ENCODE measurements at places on chromosomes 7 and 10.

- DNase-seq = no peak
These were observed 472 bp downstream of the PDAP1 start for GRCh38 chr7:99407872-99408378.

GRCh38 chr7:157276731-157277562, 59.9 kb upstream of the DNAJB6 start:
- DNase-seq = no peak

- DNase-seq = no peak
These were observed 17.7 kb upstream of the TTYH3 start for GRCh38 chr7:2613931-2614600.

- DNase-seq = no peak
These were observed 82.6 kb upstream of the AUTS2 start for GRCh38 chr7:69515495-69516212.

GRCh38 chr10:1957057-1957456, 219.7 kb upstream of the ADARB2 start:
- no peak for DNase-seq

- DNase-seq = no peak
These were observed 84.6 kb upstream of the MGMT start for GRCh38 chr10:129382401-129382800.

DNA sequence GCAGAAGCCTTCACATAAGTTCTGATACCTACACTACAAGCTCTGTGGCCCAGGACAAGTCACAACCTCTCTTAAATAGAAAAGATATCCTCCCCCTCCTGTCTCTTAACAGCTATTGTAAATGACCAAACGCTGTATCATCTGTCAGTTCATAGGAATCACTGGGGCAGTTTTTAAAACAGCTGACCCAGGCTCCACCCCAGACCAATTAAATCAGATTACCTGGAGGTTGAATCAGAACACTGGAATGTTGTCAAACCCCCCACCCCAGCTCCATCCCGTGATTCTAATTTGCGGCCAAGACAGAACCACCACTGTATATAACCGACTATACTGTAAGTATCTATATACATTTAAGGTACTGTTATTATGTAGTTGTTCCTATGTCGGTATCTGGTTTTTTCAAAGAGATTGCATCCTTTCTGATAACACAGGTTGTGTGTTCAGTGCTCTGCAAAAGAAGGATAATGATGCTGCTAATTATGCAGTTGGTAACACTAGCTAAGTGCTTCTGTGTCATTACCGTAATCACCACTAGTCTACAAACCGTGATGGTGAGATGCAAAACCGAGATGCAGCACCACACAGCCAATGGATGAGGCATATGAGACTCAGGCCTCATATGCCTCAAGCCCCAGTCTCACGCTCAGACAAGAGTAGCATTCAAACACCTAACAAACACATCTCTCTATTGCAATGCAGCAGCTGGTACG, 47.4 kb downstream of the TNS3 start:
- DNase-seq = no peak

DNA sequence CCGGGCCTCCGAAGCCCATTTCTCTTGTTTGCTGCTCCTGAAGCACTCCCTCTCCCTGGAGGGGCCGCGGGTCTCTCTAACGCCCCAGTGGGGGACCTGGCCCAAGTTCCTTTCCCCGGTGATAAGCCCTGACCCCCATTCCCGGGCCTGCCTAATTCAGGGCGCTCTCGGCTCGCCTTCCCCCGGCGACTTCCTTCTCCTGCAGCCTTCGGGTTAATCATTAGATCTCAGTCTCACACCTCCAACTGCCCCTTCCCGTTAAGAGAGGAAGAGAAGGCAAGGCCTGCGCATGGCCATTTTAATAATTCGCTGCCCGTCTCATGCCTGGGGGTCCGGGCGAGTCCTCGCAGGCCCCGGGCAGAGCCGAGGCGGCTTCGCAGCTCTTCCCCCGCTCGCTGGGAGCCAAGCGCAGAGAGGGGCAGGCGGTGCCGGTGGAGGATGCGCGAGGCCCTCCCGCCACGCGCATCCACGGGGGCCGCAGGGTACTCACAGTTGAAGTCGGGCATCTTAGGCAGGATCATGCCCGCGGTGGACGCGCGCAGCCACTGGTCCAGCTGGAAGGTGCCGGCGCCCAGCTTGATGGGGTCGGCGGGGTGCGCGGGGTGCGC, 1.2 kb downstream of the MNX1 start:
- DNase-seq = no peak

DNA sequence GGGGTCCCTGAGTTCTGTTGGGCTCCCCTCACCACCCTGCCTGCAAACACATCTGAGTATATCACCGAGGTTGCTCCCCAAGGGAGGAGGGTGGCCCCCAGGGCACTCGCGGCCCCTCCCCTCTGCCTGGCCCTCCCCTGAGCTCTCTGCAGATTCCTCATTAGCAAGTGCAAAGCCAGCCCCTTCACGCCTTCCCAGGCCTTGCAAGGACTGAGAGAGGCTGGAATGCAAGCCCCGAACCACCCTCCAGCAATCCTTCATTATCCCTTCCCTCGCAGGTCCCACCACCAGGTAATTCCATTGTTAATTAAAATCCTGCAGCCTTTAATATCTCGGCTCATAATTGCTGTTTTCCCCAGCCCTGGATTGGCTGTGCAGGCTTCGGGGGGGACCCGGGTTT, 35.3 kb upstream of the MYL10 start:
- no peak for DNase-seq

DNA sequence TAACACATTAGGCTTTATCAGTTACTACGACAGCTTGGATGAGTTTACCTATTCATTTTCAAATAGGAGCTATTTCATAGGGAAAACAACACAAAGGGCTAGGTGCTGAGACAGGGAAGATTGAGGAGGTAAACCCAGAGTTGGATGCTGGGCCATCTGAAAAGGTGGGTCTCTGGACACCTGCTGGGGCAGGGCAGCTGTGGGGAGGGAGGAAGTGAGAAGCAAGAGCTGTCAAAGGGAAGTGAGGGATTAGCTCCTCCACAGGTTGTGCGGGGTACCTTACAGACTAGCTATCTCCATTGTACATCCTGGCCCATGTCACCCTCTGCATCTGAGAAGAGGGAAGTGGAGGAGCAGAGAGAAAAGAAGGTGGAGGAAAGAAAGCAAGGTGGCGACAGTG, 48.9 kb downstream of the BLNK start:
- DNase-seq = no peak

- DNase-seq = no peak
These were observed 23.7 kb downstream of the CAV1 start for GRCh38 chr7:116548506-116548905.

GRCh38 chr7:5237286-5237685, 45.5 kb upstream of the SLC29A4 start:
- DNase-seq = no peak

DNA sequence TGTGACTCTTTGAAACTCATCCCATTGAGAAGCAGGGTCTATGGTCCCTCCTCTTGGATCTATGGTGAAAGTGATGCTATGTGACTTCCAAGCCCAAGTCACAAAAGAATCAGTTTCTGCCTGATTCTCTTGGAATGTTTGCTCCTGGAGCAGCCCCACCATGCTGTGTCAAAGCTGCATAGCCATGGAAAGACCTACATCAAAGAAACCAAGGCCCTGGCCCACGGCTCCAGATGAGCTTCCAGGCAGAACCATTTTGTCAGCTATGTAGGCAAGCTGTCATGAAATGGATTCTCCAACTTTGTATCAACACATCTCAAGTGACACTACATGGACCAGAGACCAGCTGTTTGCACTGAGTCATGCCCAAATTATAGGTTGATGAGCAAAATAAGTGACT, 77.0 kb downstream of the AASS start:
- DNase-seq = no peak

GRCh38 chr7:55140221-55140940, 121.6 kb downstream of the EGFR start:
- DNase-seq = no peak

- DNase-seq = no peak
These were observed 758.6 kb upstream of the IGFBP3 start for GRCh38 chr7:46679671-46680070.

- no peak for DNase-seq
These were observed 27.2 kb downstream of the TAS2R41 start for GRCh38 chr7:143504937-143505297.

DNA sequence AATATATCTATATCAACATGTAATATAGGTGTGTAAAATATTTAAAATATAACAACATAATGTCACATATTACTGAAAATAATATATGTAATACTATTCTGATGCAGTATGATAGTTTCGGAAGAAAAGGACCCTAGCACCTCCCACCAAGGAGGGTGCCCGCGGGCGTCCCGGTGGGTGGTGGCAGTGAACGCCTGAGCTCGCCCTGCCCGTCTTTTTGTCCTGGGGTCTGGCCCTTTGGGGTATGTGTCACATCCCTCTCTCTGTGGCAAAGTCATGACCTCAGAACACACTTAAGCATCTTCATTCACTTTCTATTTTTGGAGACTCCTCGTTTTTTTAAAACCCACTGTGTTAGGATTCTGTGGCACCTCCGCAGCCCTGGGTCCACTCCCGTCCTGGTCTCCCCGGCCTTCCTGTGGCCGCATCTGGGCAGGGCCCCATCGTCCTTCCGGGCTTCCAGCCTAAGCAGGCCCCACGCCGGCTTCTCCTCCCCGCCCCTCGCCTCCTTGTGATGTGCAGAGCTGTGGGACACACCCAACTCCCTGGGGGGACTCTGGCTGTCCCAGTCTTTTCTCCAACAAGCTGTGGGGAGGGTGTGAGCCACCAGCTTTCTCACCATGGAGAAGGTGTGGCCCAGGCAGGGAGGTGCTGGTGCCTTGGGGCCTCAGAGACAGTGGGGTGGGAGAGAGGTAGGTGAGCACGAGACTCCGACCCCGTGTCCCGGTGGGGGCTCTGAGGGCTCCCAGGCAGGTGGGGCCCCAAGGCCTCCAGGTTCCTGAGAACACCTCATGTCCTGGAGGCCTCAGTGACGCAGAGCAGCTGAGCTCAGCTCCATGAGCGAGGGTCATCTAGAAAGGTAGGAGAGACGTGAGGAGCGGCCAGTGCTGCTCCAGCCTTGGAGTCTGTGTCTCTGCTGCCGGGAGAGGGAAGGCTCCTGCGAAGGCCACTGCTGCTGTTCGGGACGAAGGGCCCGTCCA, 16.5 kb downstream of the PWWP2B start:
- DNase-seq = no peak

- no peak for DNase-seq
These were observed 15.4 kb downstream of the ZNF316 start for GRCh38 chr7:6652446-6653011.

GRCh38 chr7:127848241-127848640, 183.0 kb downstream of the LRRC4 start:
- no peak for DNase-seq

- no peak for DNase-seq
These were observed 19.6 kb downstream of the WIPF3 start for GRCh38 chr7:29825775-29826529.

DNA sequence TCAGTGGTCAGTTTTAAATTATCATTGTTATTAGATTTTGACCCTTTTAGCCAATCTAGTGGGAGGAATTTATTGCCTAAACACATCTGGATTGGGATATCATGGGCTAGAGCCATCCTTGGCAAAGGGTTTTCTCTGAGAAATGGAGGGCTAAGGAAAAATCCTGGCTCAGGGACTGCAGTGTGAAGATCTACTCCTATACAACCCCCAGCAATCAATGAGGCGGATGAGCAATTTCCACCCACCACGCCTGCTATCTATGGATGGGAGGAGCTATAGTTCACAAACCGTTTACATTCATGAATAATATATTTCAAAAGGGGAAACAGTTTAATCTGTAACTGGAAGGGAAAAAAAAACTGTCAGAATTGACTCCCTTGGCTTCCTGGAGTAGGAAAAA, 2.7 kb downstream of the CAV1 start:
- no peak for DNase-seq

GRCh38 chr7:28115261-28115660, 65.3 kb downstream of the JAZF1 start:
- DNase-seq = no peak

- DNase-seq = no peak
These were observed 90.2 kb upstream of the AGK start for GRCh38 chr7:141460781-141461715.

DNA sequence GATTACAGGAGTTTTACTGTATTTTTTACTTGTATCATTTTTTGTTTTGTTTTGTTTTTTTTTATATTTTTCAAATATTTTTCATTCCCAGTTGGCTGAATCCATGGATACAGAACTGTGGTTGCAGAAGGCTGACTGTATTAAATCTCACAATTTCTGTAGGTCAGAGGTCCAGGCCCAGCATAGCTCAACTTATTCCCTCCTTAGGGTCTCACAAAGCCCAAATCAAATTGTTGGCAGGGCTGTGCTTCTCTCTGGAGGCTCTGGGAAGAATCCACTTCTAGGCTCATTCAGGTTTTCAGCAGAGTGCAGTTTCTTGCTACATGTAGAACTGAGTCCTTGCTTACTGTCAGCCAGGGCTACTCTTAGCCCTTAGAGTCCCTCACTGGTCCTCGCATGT, 22.6 kb downstream of the TSPAN14 start:
- no peak for DNase-seq

DNA sequence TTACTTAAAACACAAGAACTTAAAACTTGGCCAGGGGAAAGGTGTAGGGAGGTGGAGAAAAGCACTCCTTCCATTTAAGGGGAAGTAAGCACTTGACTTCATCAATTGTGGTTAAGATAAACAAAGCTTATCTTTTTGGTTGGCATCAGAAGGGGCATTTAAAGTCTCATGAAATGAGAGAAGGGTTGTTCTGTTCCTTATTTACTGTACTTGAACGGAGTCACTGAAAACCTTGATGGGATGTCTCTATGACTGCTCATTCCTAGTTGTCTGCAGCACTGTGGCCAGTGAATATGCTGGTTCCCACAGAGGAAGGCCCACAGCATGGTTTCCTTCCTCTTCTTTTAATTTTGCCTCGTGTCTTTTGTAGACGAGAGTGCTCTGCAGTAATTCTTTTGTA, 229.3 kb downstream of the AUTS2 start:
- no peak for DNase-seq

- DNase-seq = no peak
These were observed 65.1 kb downstream of the ZRANB1 start for GRCh38 chr10:125006921-125007426.

- no peak for DNase-seq
These were observed 176.5 kb downstream of the GFRA1 start for GRCh38 chr10:116096526-116096925.

- DNase-seq = no peak
These were observed 465.4 kb downstream of the ETV1 start for GRCh38 chr7:13524076-13524475.

- no peak for DNase-seq
These were observed 79.2 kb downstream of the NUDCD3 start for GRCh38 chr7:44411306-44411705.

- no peak for DNase-seq
These were observed 12.4 kb upstream of the IL15RA start for GRCh38 chr10:5989756-5990155.

GRCh38 chr10:2494399-2494798, 572.9 kb upstream of the PFKP start:
- no peak for DNase-seq
